ENCODE measurements at places on chromosomes 5 and 9.
A peak's percentile ranks its signal among the peaks of the same experiment; 100 is the strongest.

GRCh38 chr9:98921732-98922131, 22.0 kb upstream of the COL15A1 start:
- no peak for DNase-seq

GRCh38 chr5:58405175-58405574, 54.7 kb downstream of the PLK2 start:
- DNase-seq: no peak

DNA sequence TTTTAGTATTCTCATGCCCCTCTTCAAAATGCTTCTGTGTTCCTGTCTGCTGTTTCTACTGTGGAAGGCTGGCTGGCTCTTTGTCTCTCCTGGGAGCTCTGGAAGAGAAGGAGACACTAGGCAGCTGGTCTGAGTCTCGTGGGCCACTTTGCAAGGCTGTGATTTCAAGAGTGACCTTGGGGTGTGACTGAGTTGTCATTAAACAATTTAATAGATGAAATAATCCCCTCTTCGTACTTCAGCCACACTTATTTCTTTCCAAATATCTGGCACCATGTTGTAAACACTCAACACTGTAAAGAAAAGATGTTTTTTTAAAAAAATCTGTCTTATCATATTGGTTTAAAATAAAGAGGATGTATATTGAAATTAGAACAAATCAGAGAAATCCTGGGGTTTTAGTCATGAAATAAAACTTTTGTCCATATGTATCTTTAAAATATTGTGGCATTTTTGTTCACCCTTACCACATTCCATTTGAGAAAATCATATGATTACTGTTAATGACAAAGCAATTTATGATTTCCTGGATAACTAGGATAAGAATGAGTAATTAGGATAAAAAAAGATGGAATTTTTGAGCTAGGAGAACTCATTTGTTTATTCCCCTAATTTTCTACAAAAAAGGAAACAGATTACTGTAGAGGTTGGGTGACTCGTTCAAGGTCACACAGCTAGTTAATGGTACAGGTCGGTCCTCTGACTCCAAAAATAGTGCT, 200.8 kb downstream of the MAT2B start:
- no peak for DNase-seq

GRCh38 chr9:6680797-6681146, 35.2 kb upstream of the GLDC start:
- DNase-seq: peak; percentile 83

DNA sequence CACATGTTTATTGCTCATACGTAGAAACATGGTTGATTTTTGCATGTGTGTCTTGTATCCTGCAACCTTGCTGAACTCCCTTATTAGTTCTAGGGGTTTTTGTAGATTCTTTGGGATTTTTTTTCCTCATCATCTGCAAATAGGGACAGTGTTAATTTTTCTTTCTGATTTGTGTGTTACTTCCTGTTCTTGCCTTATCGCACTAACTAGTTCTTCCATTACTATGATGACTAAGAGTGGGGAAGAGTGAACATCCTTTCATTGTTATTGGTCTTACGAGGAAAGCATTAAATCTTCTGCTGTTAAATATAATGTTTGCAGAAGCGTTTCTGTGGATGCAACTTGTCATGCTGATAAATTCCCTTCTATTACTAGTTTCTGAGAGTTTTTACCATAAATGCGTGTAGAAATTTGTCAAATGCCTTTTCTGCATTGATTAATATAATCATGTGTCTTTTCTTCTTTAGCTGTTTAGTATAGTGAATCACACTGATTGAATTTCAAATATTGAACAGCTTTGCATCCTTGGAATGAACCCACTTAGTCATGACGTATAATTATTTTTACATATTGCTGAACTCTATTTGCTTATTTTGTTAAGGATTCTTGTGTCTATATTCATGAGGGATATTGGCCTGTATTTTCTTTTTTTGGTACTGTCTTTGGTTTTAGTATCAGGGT, 32.1 kb upstream of the RNF130 start:
- DNase-seq: no peak

- no peak for DNase-seq
These were observed 13.2 kb upstream of the NDUFS4 start for GRCh38 chr5:53547226-53547625.

- DNase-seq: peak; percentile 64
These were observed 34.6 kb upstream of the TNIP1 start for GRCh38 chr5:151115272-151115905.

- DNase-seq: no peak
These were observed 55.4 kb downstream of the FOXI1 start for GRCh38 chr5:170161069-170161468.

DNA sequence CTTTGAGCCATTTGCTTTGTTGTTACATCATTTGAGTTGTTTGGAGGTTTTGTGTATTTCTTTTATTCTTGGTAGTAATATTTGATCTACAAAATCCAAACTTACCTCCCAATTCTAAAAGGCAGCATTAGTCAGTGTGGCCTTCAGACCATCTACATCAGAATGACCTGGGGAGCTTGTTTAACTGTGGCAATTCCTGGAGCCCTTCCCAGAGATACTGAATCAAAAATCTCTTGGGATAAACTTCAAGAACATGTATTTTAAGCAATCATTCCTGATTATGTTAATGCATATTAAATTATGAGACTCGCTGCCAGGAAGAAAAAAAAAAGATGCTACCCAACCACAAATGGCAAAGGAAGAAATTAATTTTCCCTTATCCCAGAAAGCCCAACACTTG, 268.9 kb upstream of the PDE4D start:
- no peak for DNase-seq

- DNase-seq: no peak
These were observed 304.3 kb upstream of the ARRDC3 start for GRCh38 chr5:91687430-91687829.

- DNase-seq: no peak
These were observed 23.6 kb upstream of the HMHB1 start for GRCh38 chr5:143788401-143788800.

GRCh38 chr9:110573305-110573704, 6.2 kb downstream of the SVEP1 start:
- no peak for DNase-seq

DNA sequence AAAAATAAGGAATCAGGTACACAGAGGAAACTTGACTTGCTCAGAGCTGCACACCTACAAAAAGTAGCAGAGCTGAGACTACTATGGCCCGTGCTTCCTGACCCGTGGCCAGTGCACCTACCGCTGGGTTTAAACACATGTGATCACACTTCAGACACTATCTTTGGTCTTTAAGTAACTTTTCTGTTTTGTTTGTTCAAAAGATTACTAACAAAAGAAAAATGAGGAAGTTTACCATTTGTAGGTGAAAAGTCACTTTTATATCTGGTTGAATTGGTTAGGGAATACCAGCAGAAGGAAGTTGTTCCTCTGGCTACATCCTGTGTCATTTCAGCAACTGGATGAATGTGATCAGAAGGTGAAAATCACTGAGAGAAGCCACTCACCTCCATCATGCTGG, 6.5 kb upstream of the SYK start:
- no peak for DNase-seq

- DNase-seq: no peak
These were observed 1.6 kb upstream of the TNPO1 start for GRCh38 chr5:72814864-72815263.

GRCh38 chr9:132181796-132182313, 20.0 kb downstream of the NTNG2 start:
- no peak for DNase-seq

DNA sequence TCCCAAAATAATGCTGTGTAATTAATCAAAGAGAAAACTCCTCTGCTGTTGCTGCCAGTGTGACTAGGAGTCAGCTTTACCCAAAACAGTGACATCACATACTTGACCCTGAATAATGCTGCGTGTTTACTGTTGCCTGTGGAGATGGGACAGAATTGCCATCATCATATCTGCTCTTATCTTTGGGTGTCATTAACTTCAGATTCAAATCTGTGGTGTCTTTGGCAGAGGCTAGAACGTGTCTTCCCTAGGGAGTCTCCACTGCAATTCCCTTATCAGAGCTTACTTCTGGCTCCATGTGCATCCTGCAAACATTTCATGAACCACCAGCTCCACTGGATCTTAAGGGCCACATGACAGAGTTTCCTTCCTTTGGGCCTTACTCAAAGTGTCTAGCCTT, 88.9 kb upstream of the MRPS30 start:
- DNase-seq: no peak

- DNase-seq: no peak
These were observed 44.3 kb downstream of the BICD2 start for GRCh38 chr9:92720209-92720765.

DNA sequence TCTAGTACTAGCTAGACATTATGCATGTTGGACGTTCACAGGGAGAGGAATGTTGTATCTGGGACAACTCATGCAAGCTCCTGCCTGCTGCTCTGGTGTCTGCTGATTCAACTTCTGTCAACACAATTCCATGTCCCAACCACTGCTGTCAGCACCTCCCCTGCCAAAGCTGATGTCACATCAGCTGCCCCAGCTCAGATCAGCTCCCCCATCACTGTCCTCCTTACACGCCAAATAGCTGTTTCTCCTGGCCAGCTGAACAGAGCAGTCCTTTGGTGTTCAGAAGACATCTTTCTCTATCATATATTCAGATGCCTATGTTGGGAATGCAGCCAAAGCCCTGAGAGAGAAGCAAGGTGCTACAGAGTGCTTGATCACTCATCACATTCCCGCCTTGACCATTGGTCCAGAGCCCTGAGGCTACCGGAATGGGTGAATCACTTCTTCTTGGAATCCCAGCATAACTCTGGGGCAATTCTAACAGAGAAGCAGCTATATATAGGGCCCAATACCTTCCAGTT, 223.3 kb downstream of the SEC61B start:
- no peak for DNase-seq

DNA sequence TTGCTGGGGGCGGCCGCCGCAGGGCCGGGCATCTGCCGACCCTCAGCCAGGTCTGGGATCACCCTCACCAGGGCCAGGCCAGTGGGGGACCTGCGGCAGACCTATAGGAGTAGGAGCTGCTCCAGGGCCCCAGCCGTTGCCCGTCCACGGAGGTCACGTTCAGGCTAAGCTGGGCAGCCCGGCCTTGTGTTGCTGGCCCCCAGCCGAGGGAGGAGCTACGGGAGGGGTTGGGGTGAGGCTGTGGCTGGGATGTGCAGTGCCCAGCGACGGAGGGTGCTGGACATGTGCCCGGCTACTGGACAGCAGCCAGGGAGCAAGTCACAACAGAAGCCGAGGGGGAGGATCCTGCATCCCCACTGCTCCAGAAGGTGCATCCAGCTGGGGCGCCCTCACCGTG, 39.6 kb upstream of the SLC6A19 start:
- peak; percentile 63 for DNase-seq

DNA sequence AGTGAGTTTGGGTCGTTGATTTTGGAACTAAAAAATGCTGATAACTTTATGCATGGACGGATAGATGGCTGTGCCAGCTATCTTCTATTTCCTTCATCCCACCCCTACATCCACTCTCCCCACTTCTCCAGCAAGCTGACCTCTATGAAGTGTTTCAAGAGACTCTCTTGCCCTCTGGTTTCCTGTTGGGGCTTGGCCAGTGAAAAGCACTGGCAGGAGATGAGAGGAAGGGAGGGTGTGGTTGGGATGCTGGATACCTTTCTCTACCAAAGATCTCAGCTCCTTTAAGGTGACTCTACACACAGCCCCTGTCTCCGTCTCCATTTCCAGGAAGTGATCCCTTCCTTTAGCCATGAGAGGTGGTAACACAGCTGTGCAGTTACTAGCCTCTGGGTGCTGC, 30.0 kb upstream of the JMY start:
- DNase-seq: no peak

- no peak for DNase-seq
These were observed 124.9 kb downstream of the PPP2R2B start for GRCh38 chr5:146753641-146754040.

GRCh38 chr5:112219000-112219399, 200.1 kb downstream of the EPB41L4A start:
- DNase-seq: no peak

DNA sequence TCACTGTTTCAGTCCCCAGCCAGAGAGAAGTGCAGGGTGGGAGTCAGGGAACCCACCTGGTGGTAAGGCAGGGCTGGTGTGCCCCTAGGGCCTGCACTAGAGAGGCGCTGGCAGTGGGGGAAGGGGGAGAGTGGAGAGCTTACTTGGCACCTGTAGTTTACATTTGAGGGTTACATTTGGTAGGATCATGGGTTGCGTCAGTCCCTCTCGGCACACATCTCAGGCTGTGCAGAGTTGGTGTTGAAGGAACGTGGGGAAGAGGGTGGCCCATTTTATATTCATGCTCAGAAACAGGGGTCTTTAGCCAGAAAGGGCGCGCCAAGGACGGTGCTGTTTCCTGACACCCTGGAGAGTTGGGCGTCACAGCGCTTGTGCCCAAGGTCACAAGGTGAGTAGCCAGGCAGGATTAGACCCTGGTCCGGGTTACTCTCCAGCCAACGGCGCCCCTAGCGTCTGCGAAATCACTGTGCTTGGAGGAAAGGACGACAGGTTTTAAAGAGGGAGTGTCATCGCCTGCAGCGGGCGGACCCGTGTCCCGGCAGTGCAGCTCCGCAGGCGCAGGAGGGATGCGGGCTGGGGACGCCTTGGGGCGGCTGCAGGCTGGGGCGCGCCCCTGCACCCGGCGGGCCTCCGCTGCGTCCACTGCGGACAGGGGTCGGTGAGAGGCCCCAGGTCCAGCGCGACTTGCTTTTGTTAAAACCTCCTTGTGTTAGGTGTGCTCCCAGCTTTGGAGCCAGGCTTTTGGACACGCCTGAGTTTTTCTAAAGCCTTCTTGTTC, 272.6 kb downstream of the FANCC start:
- DNase-seq: no peak

GRCh38 chr5:79036769-79037168, 32.7 kb downstream of the DMGDH start:
- no peak for DNase-seq

- DNase-seq: no peak
These were observed 419.8 kb downstream of the DMRT2 start for GRCh38 chr9:1469996-1470395.

- peak; percentile 3 for DNase-seq
These were observed 535 bp downstream of the RFX3 start for GRCh38 chr9:3525096-3525835.

- peak; percentile 97 for DNase-seq
These were observed 162.7 kb downstream of the C9orf50 start for GRCh38 chr9:129458155-129458661.

- DNase-seq: no peak
These were observed 165.5 kb downstream of the PIK3R1 start for GRCh38 chr5:68381060-68381459.

DNA sequence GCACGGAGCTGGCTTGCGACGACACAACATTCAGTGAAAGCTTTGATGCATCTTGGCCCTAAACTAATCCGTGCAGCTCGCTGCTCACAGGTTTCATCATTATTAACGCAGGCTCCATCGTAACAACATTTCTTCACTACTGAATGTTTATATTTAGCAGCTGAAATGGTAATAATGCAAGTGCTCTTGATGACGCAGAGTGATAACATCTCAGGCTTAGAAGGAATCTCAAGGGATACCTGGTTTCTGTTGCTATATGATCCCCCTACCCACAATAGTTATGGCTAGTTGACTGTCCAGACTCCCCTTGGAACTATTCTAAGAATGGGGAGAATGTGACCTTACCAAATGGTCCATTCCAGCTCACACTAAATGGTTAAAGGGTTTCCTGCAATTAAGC, 36.2 kb downstream of the C5 start:
- no peak for DNase-seq

GRCh38 chr9:20351715-20352114, 270.6 kb downstream of the MLLT3 start:
- DNase-seq: no peak
